ENCODE measurements at places on chromosomes 1 and 21.

- DNase-seq, result no peak
Measured at GRCh38 chr1:174800216-174800851, 199.4 kb upstream of the CACYBP start.

- DNase-seq, result no peak
Measured at GRCh38 chr1:229894532-229894931, 172.5 kb upstream of the GALNT2 start.

DNA sequence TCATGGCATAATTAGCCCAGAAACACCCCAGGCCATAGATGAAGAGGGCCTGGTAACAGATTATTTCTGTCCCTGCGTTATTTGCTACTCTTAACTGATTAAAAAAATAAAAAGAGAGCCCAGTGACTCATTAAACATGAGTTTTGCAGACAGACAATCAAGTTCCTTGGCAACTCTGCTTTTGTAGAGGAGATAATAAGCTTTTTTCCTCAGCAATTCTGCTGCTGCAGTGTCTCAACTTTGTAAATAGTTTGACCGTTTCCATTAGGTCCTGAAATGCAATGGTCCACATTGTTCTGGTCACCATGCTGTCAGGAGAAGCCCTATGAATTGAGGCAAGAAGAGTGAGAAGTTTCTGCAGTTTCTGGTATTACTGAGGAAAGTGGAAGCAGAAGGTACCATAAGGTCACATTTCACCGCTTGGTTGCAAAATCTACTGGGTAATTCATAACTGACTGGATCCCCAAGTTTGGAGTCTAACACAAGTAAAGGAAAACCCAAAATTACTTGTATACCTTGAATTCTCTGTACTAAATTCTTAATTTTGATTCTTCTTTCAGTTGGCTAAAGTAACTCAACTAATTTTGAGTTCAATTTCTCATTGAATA, 139.5 kb downstream of the ZZZ3 start:
- no peak for DNase-seq

- no peak for DNase-seq
Measured at GRCh38 chr1:151054971-151055547, 4.4 kb downstream of the CDC42SE1 start.

DNA sequence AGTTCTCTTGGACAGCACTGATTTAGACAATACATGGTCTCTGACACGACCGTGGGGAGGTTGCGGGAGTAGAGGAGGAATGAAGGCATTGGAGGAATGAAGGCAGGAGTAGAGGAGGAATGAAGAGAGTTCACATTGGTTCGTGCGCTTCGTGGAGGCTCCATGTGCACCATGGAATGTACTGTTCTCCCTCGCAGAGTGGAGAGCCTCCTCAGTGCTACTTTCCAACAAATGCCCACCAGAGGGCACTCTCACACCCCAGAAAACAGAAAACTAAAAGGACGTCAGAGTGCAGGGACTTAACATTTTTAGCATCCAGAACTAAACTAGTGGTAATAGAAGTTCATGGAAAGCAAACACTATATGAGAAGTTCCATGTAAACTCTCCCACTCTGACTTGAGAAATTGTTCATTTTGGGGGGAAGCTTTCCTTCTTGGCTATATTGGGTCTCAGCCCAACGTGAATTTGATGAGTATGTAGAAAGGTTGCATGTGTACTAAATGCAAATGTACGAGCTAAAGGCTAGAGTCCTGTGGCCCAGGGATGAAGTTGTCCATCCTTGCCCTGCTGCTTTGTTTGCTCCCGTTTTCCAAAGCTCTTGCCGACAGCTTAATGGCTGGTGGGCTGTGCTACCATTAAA, 211.6 kb downstream of the LMX1A start:
- peak; percentile 46 for DNase-seq

Data from thymus (tissue), 14 donors.